WERI-Rb-1 (cell line): ENCODE measurements at places on chromosomes 5 and 9.

DNA sequence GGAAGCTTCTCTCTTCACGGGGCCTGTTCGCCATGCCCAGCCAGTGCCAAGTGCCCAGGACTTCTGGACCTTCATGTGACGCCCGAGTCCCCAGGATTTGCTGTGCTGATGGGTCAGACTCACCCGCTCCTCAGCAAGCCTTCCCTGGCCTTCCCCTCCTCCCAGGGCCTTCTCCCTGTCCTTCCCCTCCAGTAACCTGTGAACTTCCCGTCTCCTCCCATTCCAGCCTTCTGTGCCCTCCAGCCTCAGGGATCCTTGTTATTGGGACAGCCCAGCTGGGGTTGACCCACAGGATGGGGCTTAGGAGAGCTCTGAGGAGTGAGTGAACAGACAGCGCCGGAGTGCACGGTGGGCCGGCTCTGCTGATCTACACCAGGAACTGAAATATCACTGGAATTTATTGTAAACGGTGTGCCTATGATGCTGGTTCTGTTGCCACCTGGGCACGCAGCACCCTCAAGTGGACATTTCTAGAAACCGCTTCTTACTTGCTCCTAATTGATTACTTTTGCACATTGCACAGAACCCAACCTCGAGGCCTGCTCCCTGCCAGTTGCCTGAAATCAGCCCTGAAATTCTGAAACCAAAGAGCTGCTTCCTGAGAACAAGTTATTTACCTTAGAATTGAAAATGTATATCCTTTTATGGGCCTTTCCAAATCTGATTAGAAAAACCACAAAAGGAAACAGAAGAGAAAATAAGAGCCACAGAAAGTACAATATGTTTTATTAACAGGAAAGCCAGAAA, 1.5 kb downstream of the SPAAR start:
- DNase-seq = peak; percentile 54

- DNase-seq = peak; percentile 76
Observed at GRCh38 chr9:126860077-126860756, at the start of gene ZBTB34. TSS of gene ZBTB34 (plus strand) at chr9:126860639. CDS start at chr9:126879400, 18,761 bp downstream.

- DNase-seq = no peak
Observed at GRCh38 chr9:19156805-19157204, 29.5 kb upstream of the PLIN2 start.

GRCh38 chr5:141121985-141122384, 367 bp downstream of the PCDHB4 start:
- DNase-seq = no peak

GRCh38 chr5:167564275-167564674, 727.2 kb upstream of the WWC1 start:
- DNase-seq = no peak

DNA sequence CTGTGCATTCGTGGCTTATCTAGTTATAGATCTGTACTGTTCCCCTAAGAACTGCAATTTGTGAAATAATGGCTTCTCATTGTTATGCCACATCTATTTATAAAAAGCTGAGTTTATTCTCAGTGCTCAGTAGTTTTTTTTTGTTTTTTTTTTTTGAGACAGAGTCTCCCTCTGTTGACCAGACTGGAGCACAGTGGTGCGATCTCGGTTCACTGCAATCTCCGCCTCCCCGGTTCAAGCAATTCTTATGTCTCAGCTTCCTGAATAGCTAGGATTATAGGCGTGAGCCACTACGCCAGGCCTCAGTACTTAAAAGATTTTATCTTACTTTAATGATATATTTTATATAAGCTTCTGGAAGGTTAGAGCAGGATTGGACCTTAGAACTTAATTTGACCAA, 19.0 kb downstream of the SEC61B start:
- no peak for DNase-seq

GRCh38 chr9:71349218-71349617, 227.8 kb upstream of the TRPM3 start:
- DNase-seq = no peak

- no peak for DNase-seq
Observed at GRCh38 chr5:172150514-172151425, 37.3 kb downstream of the STK10 start.

GRCh38 chr5:180599981-180600553, 8.8 kb upstream of the SCGB3A1 start:
- no peak for DNase-seq

GRCh38 chr5:176391999-176392398, 3.4 kb downstream of the HIGD2A start:
- DNase-seq = no peak
